Activated T-cell treated with anti-CD3 and anti-CD28 coated beads, Interleukin-2, amount 50 U/mL, for 4 hours (primary cell): ENCODE measurements at places on chromosomes 6 and 20. TPM values are rescaled to one million over a fixed set of nuclear protein-coding genes. Genes with fewer than 3 reads are reported as not detected.
A peak's percentile ranks its signal among the peaks of the same experiment; 100 is the strongest.

DNA sequence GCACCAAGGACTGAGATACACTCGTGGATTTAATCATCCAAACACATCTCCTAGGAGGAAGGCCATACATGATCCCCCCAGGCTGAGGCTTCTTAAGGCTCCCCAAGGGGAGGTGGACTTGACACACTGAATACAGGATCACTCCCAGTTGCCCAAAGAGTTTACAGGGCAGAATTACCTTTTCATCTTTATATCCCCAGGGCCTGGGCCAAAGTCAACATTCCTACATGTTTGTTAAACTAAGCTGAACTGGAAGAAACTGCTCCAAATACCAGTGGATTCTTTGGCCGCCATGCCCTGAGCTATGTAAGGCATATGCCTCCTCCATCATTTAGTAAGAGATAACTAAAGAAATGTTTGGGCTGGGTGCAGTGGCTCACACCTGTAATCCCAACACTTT is 22.2 kb upstream of the SERPINB1 start:
- DNase-seq: no peak

ANKRD6 gene
- total RNA-seq: 2.7 TPM

- no peak for DNase-seq
Measured at GRCh38 chr20:18496042-18496441, 983 bp downstream of the RBBP9 start.

- peak; percentile 37 for DNase-seq
Measured at GRCh38 chr20:58650181-58650775, 805 bp upstream of the STX16 start.
